Cerebellum (tissue), 4 donors: ENCODE measurements at places on chromosomes 3 and 15. TPM values are rescaled to one million over a fixed set of nuclear protein-coding genes. Genes with fewer than 3 reads are reported as not detected.
A peak's percentile ranks its signal among the peaks of the same experiment; 100 is the strongest.

SEMA3F gene
- 8.2 TPM for total RNA-seq

DNA sequence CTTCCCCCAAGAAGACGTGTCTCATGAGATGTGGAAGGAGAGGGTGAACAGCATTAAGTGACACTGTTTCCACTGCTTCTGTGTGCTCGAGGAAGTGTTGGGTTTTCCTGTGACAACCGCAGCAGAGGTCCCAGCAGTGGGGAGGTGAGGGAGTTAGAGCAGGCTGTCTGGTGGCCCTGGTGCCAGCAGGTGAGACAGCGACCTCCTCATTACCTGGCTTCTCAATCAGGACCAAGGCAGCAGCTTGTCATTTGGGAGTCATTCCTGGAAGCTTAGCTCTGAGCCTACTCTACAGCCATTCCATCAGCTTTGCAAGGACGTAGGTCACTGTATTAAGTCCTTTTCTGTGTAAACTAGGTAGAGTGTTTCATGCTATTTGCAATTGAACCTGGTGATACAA is 63.3 kb upstream of the RGMA start:
- no peak for DNase-seq

MKRN3 gene
- 30.7 TPM for total RNA-seq

IMPDH2 gene
- total RNA-seq = 134 TPM

GRCh38 chr15:90001683-90002427 is 731 bp downstream of the ZNF710 start:
- DNase-seq = peak; percentile 54

CYP1A2 gene
- not detected for total RNA-seq

DNA sequence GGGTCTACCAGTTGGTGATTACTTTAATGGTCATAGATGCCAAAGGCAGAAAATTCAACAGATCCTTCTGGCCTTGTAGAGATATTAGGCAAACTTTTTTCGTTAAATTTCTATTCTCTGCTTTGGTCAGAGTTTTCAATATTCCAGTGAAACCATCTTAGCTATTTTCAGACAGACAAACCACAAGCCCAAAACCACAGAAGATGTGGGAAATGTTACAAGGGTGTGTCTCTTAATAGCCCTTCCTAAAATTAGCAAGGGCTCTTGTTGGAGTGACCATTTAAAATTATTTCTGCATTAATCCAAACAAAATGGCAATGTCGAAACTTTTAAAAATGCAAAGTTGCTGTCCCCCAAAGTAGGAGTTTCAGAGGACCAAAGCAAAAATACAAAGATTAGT is 102.8 kb downstream of the ARRDC4 start:
- no peak for DNase-seq

- DNase-seq = no peak
Observed at GRCh38 chr15:88661761-88662556, 23.1 kb downstream of the ISG20 start.

DNA sequence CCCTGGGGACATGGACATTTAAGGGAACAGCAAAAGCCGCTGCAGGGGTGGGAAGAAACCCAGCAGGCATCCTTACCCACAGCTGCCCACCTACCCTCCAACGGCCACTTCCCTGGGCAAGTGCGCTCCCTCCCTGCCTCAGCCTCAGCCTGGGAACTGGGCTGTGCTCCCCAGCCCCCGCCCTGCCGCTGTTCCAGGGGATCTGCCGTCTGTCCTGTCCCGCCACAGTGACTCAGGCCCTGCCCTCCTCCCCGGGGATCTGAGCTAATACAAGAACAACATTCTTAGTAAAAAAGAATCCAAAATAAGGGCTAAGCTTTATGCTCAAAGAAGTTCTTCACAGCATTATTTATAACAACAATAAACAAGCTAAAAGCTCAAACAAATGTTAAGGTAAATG is 7.4 kb upstream of the IQSEC1 start:
- no peak for DNase-seq

- no peak for DNase-seq
Observed at GRCh38 chr3:114025451-114025850, 30.9 kb downstream of the CCDC191 start.

GRCh38 chr3:52126500-52126899 is 27.7 kb downstream of the POC1A start:
- DNase-seq = no peak

- DNase-seq = peak; percentile 73
Observed at GRCh38 chr3:149512073-149512782, 37.7 kb downstream of the TM4SF4 start.

ARF4 gene
- 81.6 TPM for total RNA-seq

FNDC3B gene
- total RNA-seq = 34.3 TPM
